ENCODE measurements at places on chromosomes 1 and 21.

DNA sequence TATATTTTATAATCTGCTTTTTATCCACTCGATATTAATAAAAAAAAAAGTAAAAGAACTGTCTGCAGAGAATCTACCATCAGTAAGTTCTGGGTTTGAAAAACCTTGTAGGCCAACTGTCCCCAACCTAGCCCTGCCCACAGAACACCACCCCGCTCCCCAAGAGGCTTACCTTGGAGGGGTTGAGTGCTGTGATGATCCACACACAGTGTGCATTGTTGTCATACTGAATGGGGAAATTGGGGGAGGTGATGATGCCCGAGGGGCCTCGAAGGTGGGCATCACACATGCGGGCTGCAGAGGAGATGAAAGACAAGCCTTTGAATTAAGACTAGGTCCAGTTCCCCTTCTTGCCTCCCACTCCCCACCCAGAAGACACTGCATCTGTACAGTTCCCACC lies 53.3 kb upstream of the HMGB4 start:
- no peak for DNase-seq

- no peak for DNase-seq
Measured at GRCh38 chr1:26351590-26352337, 2.2 kb downstream of the CRYBG2 start.

DNA sequence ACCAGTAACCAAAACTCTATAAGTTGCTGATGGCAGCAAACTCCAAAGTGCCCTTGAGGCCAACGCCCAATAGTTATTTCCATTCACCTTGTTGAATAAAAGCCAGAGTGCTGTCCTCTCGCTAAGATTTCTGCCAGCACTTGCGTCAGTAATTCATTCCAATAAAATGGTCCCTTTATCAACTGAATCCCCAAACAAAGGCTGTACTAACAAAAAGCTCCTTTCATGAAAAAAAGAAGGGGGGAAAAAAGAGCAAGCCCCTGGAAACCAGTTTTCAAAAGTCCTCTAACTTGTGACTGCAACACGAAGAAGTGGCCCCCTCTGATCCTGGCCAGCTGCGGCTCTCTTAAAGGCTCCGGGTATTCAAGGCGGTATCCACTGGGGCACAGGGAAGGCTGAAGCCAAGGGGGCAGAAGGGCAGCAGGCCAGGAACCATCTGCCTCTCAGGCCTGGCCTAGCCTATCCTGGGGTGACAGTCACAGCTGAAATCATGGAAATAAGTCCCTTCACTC lies 55.8 kb upstream of the ZNF326 start:
- no peak for DNase-seq

DNA sequence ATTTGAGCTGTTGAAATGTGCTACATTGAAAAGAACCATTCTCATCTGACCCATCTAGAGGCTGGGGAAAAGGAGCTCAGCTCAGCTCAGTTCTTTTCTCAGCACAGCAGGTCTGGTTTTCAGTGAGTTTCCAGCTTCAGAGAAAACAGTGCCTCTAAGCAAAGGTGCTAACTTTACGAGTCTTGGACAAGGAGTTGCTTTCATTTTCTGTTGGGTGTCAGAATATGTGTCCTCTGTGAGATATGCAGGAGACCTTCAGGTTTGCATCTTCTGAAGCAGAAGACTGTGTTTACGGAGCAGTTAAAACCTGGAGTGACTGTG lies 321.3 kb upstream of the USP24 start:
- DNase-seq = no peak

GRCh38 chr1:6490181-6491080 lies 1.0 kb downstream of the PLEKHG5 start:
- peak; percentile 75 for DNase-seq

GRCh38 chr21:37536616-37537278 lies 170.2 kb downstream of the DYRK1A start:
- DNase-seq = no peak

DNA sequence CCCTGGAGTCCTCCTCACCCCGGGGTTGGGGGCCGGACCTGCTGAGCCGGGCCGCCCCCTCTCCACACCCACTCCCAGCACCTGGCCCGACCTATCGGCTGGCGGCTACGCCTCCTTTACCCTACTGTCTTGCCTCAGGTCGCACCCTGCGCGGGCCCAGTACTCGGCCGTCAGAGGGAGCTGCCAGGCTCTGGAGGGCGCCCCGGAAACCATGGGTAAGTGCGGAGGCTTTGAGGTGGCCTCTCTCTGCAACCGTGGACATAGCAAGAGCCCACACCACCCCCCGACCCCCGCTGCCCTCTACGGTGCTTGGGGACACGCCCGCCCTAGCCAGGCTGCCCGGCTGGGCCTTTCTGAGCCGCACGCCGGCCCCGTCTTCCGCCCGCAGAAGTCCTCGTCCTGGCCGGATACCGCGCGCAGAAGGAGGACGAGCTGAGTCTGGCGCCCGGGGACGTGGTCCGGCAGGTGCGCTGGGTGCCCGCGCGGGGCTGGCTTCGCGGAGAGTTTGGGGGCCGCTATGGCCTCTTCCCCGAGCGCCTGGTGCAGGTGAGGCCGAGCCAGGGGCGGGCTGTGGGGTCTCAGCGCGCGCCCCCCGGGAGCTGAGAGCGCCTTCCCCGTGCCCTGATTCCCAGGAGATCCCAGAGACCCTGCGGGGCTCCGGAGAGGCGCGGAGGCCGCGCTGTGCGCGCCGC lies at the start of gene SH3D21:
Gene SH3D21 (plus strand): TSS at position 159 of the 692 bp plus-strand sequence. CDS start 53 bp downstream, at position 212.
- DNase-seq = peak; percentile 64

DNA sequence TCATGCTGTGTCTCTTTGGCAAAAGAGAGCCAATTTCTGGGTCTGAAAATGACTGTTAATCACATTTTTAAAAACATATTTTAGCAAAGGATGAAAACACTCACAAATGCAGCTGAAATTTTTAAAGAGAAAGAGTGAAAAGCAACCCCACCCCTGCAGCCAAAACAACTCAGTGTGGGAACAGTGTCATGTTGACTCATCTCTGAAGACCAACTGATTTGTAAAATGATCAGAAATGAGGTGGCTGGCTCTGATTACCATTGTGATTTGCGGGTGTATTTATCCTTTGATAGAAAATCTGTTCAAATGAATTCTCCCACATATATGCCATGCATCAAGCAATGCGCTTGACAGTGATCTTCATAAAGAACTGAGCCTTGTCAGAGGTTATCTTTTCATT lies 287.0 kb upstream of the ESRRG start:
- DNase-seq = no peak

DNA sequence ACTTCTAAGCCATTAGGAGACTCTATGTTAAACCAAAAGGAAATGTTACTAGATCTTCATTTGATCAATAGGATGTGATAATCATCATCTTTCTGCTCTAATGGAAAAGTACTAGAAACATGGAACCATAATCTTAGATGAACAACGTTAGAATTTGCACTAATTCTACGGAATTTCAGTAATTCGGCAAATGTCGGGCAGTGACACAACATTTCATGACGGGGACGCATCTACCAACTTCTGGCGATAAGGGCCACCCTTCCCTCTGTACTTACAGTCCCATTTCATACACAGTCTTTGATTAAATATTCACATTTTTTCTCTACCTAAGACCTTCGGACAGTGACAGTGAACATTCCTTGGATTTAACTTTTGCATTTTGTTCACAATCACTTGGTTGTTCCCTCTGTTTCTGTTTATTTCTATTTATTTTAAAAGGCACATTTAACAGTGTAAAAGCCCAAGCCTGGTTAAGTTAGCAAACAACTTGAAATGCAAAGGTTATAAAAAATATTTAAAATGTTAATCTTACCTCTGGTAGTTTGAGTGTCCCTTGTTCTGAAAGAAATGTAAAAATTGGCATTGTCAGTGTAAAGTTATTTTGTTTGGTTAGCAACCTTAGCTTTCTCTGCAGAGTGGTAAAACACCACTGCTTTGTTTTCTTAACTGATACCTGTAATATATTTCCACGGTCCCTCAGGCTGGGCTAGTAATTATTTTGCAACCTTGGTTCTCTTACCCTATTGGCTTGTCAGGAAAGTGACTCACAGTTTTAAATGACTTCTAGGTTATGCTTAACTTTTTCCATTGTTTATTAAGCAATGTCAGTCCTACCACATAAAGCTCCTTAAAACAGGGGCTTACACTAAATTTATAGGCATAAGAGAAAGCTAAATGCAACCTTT lies 276.9 kb downstream of the VAV3 start:
- no peak for DNase-seq

GRCh38 chr1:51316846-51317120 lies 13.6 kb downstream of the TTC39A start:
- DNase-seq = no peak

GRCh38 chr1:234612352-234613127 lies 2.6 kb upstream of the IRF2BP2 start:
- DNase-seq = peak; percentile 77

DNA sequence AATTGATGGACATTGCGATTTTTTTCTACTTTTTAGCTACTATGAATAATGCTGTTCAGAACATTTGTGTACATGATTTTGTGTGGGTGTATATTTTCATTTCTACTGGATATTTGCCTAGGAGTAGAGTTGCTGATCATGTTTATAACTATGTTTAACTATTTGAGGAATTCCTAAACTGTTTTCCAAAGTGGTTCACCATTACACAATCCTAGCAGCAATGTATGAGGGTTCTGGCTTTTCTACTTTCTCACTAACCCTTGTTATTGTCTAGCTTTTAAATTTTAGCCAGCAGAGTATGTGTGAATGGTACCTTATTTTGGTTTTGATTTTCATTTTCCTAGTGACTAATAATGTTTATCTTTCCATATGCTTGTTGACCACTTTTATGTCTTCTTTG lies 86.2 kb downstream of the ATG4C start:
- no peak for DNase-seq

- DNase-seq = no peak
Measured at GRCh38 chr1:171397851-171398469, 84.0 kb downstream of the FMO4 start.

GRCh38 chr21:44477131-44477530 lies 21.8 kb downstream of the LRRC3 start:
- no peak for DNase-seq

- DNase-seq = no peak
Measured at GRCh38 chr21:27277110-27277509, 310.2 kb upstream of the ADAMTS5 start.

DNA sequence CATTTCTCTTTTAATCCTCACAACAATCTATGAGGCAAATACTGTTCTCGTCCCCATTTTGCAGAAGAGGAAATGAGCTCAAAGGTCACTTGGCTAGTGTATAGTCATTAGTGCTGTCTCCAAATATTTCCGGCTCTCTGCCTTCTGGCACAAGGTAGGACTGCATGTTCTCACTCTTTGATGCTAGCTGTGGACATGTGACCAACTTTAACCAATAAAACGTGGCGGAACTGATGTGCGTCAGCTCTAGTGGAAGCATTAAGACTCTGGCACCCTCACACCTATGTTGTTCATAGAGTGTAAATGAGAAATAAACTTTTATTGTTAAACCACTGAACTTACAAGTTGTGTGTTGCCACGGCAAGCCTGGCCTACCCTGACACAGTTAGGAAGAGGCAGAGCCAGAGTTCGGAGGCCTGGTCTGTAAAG lies 5.0 kb upstream of the KIF21B start:
- no peak for DNase-seq

DNA sequence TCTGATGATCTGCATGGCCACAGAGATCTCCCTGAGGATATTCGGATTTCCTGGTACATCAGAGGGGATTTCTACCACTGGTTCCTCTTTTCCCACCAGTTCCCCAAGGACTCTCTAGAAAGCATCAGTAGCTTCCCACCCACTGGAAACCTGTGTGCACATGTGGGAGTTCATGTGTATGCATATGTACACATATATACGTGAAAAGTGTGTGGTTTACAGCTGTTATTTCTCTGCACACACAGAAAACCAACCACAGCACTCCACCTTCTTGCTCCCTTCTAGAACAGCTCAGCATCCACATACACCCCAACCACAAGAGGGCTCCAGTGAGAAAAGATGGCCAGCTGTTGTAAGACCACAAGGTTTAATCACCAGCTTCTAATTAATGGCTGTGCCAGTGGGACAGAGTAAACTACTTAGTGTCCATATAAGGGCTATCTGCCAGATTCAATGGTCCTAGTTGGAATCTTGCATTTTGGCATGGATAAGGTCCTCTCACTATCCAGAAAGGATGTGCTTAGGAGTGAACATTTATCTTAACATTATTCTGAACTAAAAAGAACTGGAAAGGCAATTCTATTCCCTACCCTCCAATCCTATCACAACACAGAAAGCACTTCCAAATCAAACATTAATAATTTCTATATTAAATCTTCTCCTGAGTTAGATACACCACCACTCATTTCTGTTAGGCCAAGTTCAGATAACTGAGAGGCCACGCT lies 24.1 kb downstream of the GPR3 start:
- DNase-seq = peak; percentile 58

GRCh38 chr1:57341721-57342120 lies 82.1 kb downstream of the DAB1 start:
- DNase-seq = no peak

GRCh38 chr1:48644190-48644900 lies 132.3 kb downstream of the BEND5 start:
- no peak for DNase-seq

DNA sequence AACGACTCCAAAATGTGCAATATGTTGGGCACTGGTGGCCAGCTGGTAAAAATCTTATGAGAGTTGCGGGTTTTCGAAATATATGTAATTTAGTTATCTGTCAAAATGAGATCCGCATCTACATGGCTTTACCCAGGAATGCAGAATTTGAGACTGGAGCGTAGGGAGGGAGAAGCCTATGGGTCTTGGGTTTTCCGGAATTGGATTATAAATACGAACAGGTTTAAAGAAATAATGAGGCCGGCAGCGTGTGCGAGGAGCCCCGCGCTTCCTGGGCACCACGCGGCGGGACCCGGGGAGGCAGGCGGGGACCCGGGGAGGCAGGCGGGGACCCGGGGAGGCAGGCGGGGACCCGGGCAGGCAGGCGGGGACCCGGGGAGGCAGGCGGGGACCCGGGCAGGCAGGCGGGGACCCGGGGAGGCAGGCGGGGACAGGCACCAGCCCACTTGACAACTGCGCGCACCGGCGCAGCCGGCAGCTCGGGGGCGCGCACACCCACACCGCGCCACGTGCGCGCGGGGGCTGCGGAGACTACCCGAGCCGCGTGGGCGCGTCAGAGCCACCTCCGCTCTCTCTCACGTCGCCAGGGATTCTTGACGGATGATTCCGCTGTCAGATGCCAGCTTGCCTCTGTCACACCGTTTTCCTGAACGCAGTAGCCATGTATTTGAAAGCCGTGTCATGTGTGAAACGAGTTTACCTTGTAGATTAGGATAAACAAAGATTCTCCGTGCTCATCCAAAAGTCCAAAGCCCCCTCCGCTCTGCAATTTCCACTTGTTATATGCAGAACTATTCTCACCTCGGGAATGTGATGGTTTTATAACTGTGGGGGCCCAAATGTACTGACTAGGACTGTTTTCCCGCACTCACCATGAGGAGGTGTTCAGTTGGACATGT lies 54.3 kb upstream of the HNRNPU start:
- DNase-seq = peak; percentile 75

- DNase-seq = peak; percentile 15
Measured at GRCh38 chr1:83583351-83584014, 415.4 kb downstream of the TTLL7 start.

GRCh38 chr21:33443194-33443593 lies 36.6 kb downstream of the TMEM50B start:
- DNase-seq = no peak

DNA sequence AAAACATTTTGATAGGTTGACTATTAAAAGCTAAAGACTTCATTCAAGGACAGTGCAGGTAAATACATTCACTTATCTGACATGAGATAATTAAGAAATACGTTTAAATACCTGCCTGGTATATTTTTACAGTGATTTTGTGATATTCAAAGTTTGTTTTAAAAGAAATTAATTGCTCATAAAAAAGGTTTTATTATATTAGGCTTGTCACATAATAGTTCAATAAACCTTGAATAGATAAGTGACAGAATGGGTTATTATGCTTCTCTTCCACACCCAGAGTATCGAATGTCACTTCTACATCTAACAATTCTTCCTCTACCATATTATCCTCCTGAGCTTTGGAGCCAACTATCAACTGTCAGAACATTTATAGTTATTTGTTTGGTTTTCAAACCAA lies 60.0 kb downstream of the LTN1 start:
- no peak for DNase-seq
